ENCODE measurements at places on chromosomes 7 and 10.

GRCh38 chr7:100435401-100436304 is 644 bp downstream of the PPP1R35 start:
- peak; percentile 28 for DNase-seq

DNA sequence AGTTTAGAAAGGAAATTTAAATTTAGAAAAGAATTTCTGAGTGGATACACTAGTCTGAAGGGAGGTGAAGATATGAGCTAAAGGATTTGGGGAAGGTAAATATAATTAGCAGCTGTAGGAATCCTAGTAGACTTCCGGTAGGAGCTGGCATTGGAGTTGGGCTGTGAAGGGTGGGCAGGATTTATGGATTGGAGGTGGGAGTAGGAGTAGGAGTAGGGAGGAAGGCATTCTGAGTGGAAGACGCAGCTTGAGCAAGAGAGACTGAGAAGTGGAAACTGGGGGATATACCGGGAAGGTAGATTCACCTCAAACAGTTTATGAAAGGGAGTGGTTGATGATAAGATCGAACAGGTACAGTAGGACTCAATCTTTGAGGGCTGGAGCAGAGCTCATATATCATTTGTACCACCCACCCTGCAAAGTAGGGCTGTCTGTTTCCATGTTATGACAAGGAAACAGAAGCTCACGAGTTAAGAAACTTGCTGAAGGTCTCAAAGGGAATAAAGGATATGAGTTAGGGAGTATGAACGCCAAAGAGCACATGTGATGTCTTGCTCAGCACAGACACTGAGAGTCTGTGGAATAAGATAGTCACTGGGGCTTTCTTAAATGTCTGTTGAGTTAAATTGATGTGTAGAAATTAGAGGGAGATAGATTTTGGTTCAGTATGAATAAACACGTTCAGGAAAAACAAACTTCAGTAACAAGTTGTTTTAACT is 81.6 kb downstream of the RPS24 start:
- DNase-seq = no peak

- DNase-seq = no peak
These were observed 10.6 kb upstream of the ARID5B start for GRCh38 chr10:61890881-61891409.

- DNase-seq = no peak
These were observed 62.5 kb upstream of the CHST15 start for GRCh38 chr10:124155781-124156435.

DNA sequence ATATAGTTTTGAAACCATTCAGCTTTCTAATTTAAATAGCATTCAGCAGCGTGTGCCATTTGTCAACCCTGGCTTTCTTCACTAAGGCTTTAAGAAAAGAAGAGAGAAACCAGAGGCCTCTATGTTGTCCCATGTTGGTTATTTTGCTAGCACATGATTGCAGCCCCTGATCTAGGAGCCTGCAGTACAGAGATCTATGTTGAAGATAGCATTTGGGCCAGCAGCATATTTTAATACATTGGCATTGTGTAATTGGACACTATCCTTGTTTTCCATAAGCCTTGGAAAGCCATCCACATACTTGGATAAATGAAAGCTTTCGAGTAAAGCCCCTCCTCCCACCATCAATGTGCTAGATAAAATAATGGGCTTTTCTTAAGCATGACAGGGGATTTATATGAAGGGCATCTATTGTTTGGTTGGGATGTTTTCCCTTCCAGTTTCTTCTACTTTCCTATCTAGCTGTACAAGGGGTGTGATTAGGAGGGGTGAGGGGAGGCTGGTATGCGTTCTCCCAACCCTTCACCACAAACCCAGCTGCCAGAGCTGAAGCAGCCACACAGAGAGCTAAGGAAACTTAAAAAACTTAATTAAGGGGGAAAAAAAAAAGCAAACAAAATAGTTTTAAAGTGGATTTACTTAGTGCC is 23.1 kb upstream of the SDHAF3 start:
- DNase-seq = no peak

DNA sequence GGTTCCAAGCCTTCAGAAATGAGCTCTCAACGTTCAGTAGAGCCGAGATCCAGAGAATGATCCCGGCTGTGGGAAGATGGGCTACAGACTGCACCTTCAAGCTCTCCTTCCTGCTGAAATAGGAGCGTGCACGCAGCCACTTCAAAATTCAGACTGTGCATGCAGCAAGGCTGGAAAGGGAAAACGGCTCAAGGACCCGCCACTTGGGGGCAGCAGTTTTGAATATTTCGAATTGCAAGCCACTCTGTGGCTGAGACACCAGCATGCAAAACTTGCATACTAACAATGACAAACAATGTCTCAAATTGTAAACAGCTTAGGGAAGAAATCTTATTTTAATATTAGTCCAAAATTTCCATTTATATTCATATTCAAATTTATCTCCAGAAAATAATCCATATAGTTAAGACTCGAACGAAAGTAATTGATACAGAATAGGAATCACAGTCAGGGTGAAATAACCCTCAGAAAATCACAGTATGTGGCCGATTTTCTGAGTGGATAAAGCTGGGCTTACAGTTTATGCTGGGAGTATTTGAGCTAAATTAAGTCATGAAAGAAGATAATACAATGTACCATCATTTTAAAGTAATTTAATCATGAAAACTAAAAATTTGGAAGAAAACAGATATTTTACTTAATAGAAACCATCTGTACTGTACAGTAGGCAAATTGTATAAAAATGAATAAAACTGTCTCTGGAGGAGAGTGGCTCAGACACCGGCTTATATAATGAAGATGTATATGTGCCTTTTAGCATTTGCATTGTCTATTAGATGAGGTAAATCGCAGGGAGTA is 137.9 kb upstream of the MKI67 start:
- peak; percentile 3 for DNase-seq

Data from activated T-helper 9 cell treated with anti-CD3 and anti-CD28 coated beads, Interleukin-2, amount 50 U/mL, for 16 hours (primary cell).